Activated CD4-positive, alpha-beta T cell treated with anti-CD3 and anti-CD28 coated beads, Interleukin-2, amount 50 U/mL, for 48 hours (primary cell): ENCODE measurements at places on chromosomes 16 and 17.
A peak's percentile ranks its signal among the peaks of the same experiment; 100 is the strongest.

- no peak for DNase-seq
These were observed 18.3 kb downstream of the IL4R start for GRCh38 chr16:27332105-27332504.

DNA sequence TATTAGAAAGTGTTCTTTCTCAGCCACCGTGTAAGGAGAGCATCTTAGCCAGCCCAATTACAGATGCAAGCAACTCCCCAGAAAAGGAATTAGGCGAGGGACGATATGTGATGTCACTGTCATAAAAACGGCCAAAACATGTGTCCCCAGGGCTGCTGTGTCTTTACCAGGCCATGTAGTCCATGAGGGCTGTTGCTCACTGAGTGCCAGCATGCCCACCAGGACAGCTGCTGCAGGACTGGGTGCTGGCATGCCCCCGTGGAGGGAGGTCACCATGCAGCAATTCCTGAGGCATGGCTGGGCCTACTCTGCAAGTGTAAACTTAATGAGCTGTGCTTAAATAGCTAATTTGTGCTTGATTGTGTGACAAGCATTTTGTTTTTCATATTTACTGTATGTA is 156.9 kb downstream of the LGALS9B start:
- DNase-seq: no peak

DNA sequence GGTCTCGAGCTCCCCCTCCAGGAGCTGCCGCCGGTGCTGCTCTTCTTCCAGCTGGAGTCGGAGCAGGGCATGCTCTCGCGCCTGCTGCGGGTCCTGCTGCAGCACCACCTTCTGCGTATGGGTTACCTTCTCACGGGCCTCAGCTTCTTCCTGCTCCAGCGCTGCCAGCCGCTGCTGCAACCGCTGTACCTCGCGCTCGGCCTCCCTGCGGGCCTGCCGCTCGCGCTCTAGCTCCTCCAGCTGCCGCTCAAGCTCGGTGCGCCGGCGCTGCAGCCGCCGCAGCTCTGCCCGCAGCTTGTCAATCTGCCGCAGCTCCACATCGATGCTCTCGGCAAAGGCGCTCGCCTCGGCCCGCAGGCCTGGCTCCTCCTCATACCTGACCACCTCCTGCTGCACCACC is 36.9 kb downstream of the UBN1 start:
- no peak for DNase-seq

GRCh38 chr16:57749101-57749692 is 13.6 kb downstream of the KATNB1 start:
- DNase-seq: no peak

GRCh38 chr16:84648595-84649510 is 542 bp downstream of the KLHL36 start:
- DNase-seq: peak; percentile 51

DNA sequence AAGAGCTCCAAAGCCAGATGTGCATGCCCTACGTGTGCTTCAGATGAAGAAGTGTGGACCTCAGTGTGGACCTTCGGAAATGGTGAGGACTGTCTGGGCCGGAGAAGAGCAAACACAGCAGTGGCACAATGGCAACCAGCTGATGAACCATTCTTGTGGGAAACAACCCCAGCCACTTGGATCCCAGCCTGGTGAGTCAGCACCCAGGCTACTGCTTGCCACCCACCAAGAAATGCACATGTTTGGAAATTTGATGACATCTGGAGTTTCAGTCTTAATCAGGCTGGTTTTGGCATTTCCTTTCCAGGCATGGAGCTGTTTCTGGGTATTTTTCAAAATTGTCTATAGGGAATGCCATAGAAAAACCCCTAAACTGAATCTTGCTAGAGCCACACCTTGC is 42.7 kb downstream of the DYNLRB2 start:
- DNase-seq: peak; percentile 77

- DNase-seq: no peak
These were observed 306.3 kb upstream of the HSBP1 start for GRCh38 chr16:83501481-83501880.
